Karpas-422 (cell line): ENCODE measurements at places on chromosomes 12 and 14.

- peak; percentile 52 for DNase-seq
- H3K27ac ChIP-seq = no peak overlapping the region
- H3K27me3 ChIP-seq = no peaks in the 10 kb centered on the region
- no peak overlapping the region for H3K4me3 ChIP-seq
These were observed 362.1 kb upstream of the STXBP6 start for GRCh38 chr14:25411781-25412757.

GRCh38 chr14:69081271-69081670 lies 71.6 kb downstream of the DCAF5 start:
- DNase-seq = no peak
- H3K36me3 ChIP-seq = peaks cover 10% of the 10 kb centered on the region; the same call in 1 of the 2 replicates
- no peak overlapping the region for H3K4me3 ChIP-seq
- H3K27ac ChIP-seq = no peak overlapping the region
- H3K27me3 ChIP-seq = no peaks in the 10 kb centered on the region

GRCh38 chr12:124517260-124518050 lies 50.0 kb downstream of the NCOR2 start:
- H3K36me3 ChIP-seq = 0 out of 2 replicates have a peak, but pooled peaks cover 4% of the 10 kb centered on the region
- no peak for DNase-seq
- H3K4me1 ChIP-seq = no peaks in the 10 kb centered on the region
- H3K27me3 ChIP-seq = no peaks in the 10 kb centered on the region
- no peak overlapping the region for H3K4me3 ChIP-seq

GRCh38 chr12:32897281-32897610 lies 669 bp upstream of the PKP2 start:
- no peak overlapping the region for H3K27ac ChIP-seq
- H3K36me3 ChIP-seq = no peaks in the 10 kb centered on the region
- H3K4me3 ChIP-seq = no peak overlapping the region
- no peaks in the 10 kb centered on the region for H3K4me1 ChIP-seq
- no peak for DNase-seq

- H3K4me1 ChIP-seq = peaks cover 6% of the 10 kb centered on the region
- no peaks in the 10 kb centered on the region for H3K27me3 ChIP-seq
- no peak overlapping the region for H3K27ac ChIP-seq
- DNase-seq = no peak
- no peaks in the 10 kb centered on the region for H3K36me3 ChIP-seq
These were observed 99.3 kb downstream of the PELI2 start for GRCh38 chr14:56217380-56218045.

DNA sequence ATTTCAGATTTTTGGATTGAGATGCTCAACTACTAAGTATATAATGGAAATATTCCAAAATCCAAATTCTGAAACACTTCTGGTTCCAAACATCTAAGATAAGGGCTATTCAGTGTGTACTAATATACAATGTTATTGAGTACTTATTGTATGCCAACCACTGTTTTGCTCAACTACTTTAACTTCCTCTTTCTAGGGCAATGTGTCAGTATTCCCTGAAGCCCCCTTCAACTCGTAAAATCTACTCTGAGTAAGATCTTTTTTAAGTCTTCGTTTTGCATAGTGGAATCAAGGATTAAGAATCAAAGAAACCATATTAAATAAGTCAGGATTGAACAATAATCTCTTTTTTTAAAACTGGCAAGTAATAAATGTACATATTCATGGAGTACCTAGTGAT lies 45.5 kb downstream of the SPATA7 start:
- DNase-seq = peak; percentile 54
- no peaks in the 10 kb centered on the region for H3K4me1 ChIP-seq
- H3K4me3 ChIP-seq = no peak overlapping the region
- H3K36me3 ChIP-seq = no peaks in the 10 kb centered on the region
- H3K27ac ChIP-seq = no peak overlapping the region

- H3K27me3 ChIP-seq = no peaks in the 10 kb centered on the region
- H3K27ac ChIP-seq = no peak overlapping the region
- no peaks in the 10 kb centered on the region for H3K36me3 ChIP-seq
- H3K4me1 ChIP-seq = no peaks in the 10 kb centered on the region
These were observed 253.3 kb downstream of the SLC15A4 start for GRCh38 chr12:128570191-128571065.

DNA sequence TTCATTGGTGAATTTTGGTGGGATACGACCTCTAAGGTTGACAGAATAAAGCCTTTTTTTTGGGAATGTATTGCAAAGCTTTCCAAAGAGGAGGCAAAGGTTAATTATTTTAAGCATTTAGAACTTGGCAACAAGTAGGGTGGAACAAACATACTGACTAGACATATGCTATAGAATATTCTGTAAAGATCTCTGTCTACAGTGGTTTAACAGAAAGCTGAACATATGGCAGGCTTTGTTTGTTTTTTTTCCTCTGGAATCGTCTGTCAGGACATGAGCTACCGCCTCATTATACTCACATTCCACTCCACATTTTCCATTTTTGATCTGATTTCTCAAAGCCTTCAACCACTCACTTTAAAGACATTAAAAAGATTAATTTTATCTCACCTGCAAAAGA lies 153.4 kb upstream of the PELI2 start:
- H3K36me3 ChIP-seq = no peaks in the 10 kb centered on the region
- H3K4me1 ChIP-seq = no peaks in the 10 kb centered on the region
- H3K4me3 ChIP-seq = no peak overlapping the region
- H3K27ac ChIP-seq = no peak overlapping the region
- H3K27me3 ChIP-seq = no peaks in the 10 kb centered on the region

GRCh38 chr14:102630405-102630804 lies 38.0 kb downstream of the RCOR1 start:
- no peaks in the 10 kb centered on the region for H3K36me3 ChIP-seq
- H3K4me1 ChIP-seq = peaks cover 34% of the 10 kb centered on the region
- no peaks in the 10 kb centered on the region for H3K27me3 ChIP-seq
- no peak overlapping the region for H3K4me3 ChIP-seq
- no peak overlapping the region for H3K27ac ChIP-seq
- DNase-seq = no peak

GRCh38 chr12:52356762-52357580 lies 10.3 kb downstream of the KRT85 start:
- peaks cover 30% of the 10 kb centered on the region for H3K4me1 ChIP-seq
- no peak for DNase-seq
- H3K27ac ChIP-seq = no peak overlapping the region
- H3K36me3 ChIP-seq = no peaks in the 10 kb centered on the region
- H3K27me3 ChIP-seq = no peaks in the 10 kb centered on the region

- no peaks in the 10 kb centered on the region for H3K27me3 ChIP-seq
- H3K4me3 ChIP-seq = no peak overlapping the region
- no peak overlapping the region for H3K27ac ChIP-seq
- no peak for DNase-seq
- H3K4me1 ChIP-seq = peaks cover 4% of the 10 kb centered on the region
These were observed 1093.4 kb upstream of the FLRT2 start for GRCh38 chr14:84436528-84436927.

GRCh38 chr14:66717561-66718140 lies 209.7 kb downstream of the GPHN start:
- DNase-seq = no peak
- no peak overlapping the region for H3K4me3 ChIP-seq
- H3K27me3 ChIP-seq = no peaks in the 10 kb centered on the region

DNA sequence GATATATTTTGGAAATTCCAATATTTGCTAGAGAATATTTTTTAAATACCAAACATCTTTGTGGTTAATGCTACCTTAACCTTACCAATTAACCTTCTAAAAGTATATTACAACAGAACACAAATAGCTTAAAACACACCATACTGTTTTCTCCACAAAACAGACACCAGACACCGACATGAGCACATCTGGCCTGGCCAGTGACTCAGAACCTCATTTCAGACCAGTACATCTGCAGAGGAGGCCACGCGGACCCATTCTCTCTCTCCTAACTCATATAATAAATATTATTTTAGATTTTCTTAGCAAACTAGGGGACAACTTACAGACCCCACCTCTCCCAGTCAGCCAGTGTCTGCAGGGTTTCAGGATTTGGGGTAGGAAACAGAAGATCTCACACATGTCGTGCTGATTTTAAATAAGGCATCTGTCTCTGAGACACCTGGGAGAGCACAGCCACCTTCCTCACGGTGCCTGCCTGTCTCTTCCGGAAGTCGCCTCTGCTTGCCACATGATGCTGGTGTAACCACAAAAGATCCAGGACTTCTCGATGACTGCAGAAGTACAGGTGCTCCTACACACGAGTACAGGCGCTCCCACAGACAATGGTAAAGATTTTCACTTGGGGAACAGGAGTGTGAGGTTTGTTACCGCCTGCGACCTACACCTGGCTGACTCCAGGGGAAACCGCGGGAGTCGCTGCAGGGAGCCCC lies 9.7 kb upstream of the ANKLE2 start:
- H3K36me3 ChIP-seq = peaks cover 24% of the 10 kb centered on the region
- H3K27ac ChIP-seq = peak overlapping the region; percentile 47
- H3K4me3 ChIP-seq = no peak overlapping the region
- H3K4me1 ChIP-seq = peaks cover 18% of the 10 kb centered on the region

GRCh38 chr12:4626543-4626942 lies 22.3 kb downstream of the AKAP3 start:
- H3K36me3 ChIP-seq = no peaks in the 10 kb centered on the region
- no peaks in the 10 kb centered on the region for H3K27me3 ChIP-seq
- no peaks in the 10 kb centered on the region for H3K4me1 ChIP-seq
- DNase-seq = no peak

DNA sequence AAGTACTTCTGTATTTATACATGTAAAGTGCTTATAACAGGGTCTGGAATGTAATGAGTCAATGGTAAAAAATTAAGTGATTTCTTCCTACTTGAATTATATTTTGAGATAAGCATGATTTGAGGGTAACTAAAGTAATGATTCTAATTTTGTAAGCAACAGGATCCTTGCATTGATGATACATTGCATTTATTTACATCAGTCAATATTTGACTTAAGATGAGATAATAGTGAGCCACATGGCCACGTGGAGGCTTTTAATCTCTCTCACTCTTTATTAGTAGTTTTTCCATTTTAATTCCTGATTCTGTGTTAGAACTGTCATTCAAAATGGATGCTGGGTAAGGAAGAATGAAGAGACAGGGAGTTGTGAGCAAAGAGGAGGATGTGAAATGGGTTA lies 298.1 kb upstream of the PRICKLE1 start:
- H3K27ac ChIP-seq = no peak overlapping the region
- no peaks in the 10 kb centered on the region for H3K36me3 ChIP-seq
- no peaks in the 10 kb centered on the region for H3K4me1 ChIP-seq
- H3K27me3 ChIP-seq = no peaks in the 10 kb centered on the region
- DNase-seq = no peak

- no peaks in the 10 kb centered on the region for H3K27me3 ChIP-seq
- no peak for DNase-seq
- no peaks in the 10 kb centered on the region for H3K36me3 ChIP-seq
- H3K27ac ChIP-seq = no peak overlapping the region
- no peak overlapping the region for H3K4me3 ChIP-seq
- H3K4me1 ChIP-seq = no peaks in the 10 kb centered on the region
These were observed 326.7 kb downstream of the SLC6A15 start for GRCh38 chr12:84585776-84586395.
